Stimulated activated CD4-positive, alpha-beta T cell treated with anti-CD3 and anti-CD28 coated beads, Interleukin-15, amount 100 ng/mL, for 1 hour (primary cell): ENCODE measurements at places on chromosomes 5 and 9.
A peak's percentile ranks its signal among the peaks of the same experiment; 100 is the strongest.

DNA sequence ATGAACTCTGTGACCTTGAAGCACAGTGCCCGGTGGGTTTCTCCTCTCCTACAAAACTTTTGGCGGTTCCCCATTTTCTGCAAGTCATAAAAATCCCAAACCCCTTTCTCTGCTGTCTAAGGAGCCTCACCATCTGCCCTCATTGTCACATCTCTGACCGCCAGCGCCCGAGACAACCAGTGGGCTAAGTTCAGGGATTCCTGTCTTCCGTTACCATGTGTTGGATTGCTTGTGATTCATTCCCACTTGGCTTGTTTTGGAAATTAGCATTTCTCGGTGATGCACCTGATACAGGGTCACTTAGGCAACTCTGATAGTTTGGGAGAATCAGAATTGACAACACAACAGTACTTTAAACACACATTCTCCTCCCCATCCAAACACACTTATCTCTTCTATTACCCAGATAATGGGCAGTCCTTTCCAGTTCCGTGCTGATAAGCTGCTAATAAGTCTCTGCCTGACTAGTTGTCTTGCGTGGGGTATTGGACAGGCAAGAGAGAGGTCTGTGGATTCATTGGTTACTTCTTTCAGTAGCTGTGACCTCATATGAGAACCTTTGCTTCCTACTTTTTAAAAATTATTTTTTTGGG is 70.0 kb upstream of the KLF4 start:
- no peak for DNase-seq

DNA sequence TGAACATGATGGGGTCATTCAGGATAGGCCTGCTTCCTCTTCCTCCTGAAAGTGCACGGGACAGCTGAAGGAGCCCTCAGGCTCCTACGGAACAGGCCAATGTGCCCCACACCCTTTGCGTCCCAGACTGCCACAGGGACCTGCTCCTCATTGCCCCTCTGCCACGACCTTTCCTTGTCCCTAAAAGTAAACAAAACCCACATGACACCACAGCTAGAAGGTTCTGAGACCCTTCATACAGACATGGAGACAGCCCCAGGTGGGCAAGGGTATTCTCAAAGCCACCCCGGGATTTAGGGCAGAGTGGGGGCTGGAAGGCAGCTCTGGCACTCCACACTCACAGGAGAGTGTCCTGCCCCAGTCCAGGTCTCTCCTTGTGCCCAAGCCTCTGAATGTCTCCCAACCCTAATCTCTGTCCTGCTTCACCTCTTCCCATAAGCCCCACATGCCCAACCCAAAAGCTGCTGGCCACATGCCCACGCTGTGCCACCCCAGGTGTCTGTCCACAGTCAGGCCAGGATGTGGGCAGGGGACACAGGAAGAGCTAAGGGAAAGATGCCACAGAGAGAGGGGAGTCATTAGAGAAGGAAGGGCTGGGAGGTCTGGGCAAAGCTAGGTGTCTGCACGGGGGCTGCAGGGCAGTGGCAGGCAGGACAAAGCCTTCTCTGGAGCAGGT is 800 bp downstream of the AMBP start:
- no peak for DNase-seq

GRCh38 chr9:136946228-136947027 is 1.4 kb downstream of the C8G start:
- no peak for DNase-seq

GRCh38 chr5:6520201-6520600 is 71.5 kb downstream of the UBE2QL1 start:
- no peak for DNase-seq

DNA sequence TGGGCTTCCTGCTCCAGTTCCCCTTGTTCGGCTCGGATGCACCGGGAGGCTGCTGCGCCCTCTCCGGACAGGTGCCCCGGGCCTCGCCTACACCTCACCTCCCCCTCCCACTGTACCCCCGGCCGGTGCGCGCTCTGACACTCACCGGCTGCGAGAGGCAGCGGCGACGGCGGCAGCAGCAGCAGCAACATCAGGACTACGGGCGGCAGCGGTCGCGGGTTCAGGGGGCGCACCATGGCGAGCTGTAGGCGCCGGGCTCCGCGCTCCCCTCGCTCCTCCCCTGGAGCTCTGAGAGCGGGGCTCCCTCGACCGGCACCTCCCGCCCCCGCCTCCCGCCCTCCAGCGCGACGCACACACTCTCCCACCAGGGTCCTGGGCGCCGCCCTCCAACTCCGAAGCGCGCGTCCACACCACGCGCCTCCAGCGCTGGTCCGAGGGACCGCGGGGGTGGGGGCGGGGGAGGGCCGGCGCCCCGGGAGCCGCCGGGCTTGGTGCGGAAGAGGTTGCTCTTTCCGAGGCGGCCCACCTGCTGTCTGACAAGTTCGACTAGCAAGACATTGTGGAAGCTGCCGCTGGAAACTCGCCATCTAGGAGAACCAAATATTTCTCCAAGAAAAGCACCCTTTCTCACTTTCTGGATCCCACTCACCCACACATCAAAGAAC is at the start of gene GFRA3:
Gene GFRA3 (minus strand): TSS at position 433 of the 665 bp plus-strand sequence. CDS start 197 bp downstream, at position 236.
- DNase-seq: no peak

DNA sequence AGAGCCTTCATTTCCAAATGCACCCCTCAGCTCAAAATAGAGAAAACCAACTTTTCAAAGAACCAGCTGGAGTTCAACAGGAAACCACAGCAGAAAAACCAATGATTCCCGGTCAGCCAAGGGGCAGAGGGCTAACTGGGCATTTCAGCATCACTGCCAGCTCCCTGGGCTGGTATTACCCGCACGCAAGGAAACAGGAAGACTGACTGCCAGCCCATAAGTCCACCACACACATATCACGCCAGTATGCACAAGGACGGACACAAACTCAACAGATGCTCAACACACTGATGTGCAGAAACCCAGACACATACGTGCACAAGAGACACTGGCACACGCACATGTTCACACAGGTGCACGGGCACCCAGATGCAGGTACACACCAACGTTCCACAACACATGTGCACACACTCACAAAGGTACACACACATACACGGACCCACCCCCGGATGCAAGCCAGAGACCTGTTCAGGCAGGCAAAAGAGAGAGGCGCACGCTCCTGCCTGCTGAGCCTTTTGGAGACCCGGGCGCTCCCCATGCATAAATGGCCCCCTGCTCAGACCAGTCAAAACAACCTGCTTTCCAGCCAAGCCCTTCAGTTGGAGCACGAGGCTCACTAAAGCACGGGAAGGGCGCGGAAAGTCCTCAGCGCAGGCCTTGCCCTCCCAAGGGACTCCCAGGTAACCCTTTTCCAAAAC is 2.1 kb downstream of the ADAMTS2 start:
- no peak for DNase-seq

DNA sequence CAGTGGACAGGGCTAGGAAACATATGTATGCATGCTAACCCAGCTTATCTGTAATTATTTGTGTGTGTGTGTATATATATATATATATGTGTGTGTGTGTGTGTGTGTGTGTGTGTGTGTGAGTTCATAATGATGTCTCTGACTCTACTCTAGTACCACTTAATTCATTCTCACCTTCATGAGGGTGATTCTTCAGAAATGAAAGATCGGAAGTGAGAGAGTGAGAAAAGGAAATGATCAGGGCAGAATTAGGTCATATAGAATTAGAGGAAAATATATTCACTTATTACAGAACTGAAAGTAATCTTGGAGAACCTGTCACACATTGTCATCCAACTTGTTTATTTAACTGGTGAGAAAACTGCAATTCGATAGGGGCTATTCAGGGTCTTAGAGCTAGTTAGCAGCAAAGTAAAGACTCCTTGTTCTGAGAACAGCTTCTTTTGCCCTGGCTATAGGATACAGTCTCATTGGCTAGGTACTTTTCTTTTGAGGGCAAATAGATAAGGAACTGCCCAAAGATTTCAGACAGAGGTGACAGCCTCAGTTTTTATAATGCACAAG is 58.8 kb downstream of the C9orf153 start:
- no peak for DNase-seq

GRCh38 chr5:117131048-117131679 is 556.5 kb upstream of the SEMA6A start:
- DNase-seq: no peak

GRCh38 chr5:130601-131131 is 38.7 kb downstream of the PLEKHG4B start:
- no peak for DNase-seq

DNA sequence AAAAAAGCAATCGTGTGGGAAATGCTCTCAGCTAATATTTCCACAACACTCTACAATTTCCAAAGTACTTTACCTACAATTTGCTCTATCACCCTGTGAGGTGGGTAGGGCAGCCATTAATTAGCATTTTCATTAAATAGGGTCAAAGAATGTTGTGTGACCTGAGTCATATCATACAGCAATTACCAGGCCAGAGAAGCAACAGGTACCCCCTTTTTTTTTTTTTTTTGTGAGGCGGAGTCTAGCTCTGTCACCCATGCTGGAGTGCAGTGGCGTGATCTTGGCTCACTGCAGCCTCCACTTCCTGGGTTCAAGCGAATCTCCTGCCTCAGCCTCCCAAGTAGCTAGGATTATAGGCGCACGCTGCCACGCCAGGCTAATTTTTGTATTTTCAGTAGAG is 108.8 kb upstream of the RETREG1 start:
- no peak for DNase-seq

- no peak for DNase-seq
These were observed 4.6 kb upstream of the CDC37L1 start for GRCh38 chr9:4674783-4675182.

DNA sequence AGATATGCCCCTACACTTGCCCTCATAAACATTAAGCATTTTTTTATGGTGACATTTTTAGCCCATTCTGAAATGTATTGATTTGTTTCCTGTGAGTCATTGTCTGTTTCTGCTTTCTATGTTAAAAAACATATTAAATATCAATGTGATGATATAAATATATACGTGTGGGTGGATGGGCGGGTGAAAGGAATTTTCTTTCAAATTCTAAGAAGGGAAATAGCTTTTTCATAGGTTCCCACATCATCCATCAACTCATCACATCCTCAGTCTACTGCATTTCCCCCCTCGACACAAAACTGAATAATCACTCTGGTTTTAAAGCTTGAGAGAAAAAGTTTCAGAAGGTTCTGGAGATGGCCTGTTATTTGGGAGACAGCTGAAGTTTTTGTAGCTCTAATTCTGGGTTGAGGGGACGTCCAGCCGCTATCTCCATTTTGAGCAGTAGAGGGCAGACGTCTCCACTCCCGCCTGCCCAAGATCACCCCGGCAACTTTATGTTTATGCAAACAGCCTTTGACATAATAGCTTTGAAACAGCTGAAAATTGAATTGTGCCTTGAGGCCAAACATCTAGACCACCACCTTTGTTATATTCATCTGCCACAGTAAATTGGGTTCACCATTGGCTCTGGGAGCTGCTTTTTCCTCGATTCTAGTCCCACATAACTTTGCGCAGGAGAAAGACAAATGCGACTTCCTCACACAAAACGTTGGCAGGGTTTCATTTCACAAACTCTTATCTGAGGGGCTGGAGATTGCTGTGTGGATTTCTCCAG is 216.2 kb upstream of the CLINT1 start:
- peak; percentile 5 for DNase-seq

GRCh38 chr5:113806904-113807303 is 293.4 kb downstream of the YTHDC2 start:
- DNase-seq: no peak

GRCh38 chr9:4237748-4238511 is 61.9 kb downstream of the GLIS3 start:
- no peak for DNase-seq

DNA sequence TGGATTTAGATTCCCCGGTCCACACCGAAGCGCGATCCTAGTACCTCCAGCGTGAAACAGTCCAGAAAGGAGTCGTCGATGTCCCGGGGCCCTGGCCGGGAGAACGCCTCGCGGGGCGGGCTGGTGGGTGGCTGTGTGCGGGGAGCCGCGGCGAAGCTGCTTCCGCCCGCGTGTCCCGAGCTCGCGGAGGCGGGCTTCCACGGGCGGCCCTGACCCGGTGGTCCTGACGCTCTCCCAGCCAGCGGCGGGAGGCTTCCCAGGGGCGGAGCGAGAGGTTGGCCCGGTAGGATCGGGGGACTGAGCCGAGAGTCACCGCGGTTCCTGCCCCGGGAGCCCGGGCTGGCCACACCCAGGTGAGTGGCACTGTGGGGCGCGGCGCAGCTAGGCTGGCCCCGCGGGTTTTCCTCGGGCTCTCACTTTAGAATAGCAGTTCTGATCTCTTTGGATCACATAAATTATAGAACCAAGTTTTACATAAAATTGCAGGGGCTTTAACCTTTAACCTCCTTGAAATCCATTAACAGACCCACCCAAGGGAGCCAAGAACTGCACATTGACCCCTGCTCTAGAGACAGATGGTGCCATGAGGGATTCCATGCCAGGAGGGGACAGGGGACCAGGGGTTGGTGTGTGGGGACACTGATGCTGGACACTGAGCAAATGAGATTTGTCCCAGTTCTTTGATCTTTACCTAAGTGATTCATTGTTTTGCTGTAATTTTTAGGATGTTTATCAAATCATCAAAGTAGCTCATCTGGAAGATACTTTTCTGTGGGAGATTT is 29.2 kb upstream of the IL31RA start:
- no peak for DNase-seq

- DNase-seq: no peak
These were observed 78.9 kb upstream of the PAPPA start for GRCh38 chr9:116074658-116075057.

DNA sequence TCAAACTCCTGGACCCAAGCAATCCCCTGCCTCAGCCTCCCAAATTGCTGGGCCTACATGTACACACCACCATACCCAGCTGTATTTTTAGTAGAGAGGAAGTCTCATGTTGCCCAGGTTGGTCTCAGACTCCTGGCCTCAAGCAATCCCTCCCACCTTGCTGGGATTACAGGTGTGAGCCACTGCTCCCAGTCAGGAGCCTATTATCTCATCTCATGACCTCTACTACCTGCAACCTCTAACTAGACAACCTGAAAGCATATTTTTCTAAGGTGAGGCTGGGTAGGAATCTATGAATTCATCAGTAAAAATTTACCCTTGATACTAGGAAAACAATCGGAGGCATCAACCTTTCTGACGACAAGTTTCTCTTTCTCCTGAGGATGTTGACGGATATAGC is 10.0 kb downstream of the FAM13B start:
- DNase-seq: no peak

DNA sequence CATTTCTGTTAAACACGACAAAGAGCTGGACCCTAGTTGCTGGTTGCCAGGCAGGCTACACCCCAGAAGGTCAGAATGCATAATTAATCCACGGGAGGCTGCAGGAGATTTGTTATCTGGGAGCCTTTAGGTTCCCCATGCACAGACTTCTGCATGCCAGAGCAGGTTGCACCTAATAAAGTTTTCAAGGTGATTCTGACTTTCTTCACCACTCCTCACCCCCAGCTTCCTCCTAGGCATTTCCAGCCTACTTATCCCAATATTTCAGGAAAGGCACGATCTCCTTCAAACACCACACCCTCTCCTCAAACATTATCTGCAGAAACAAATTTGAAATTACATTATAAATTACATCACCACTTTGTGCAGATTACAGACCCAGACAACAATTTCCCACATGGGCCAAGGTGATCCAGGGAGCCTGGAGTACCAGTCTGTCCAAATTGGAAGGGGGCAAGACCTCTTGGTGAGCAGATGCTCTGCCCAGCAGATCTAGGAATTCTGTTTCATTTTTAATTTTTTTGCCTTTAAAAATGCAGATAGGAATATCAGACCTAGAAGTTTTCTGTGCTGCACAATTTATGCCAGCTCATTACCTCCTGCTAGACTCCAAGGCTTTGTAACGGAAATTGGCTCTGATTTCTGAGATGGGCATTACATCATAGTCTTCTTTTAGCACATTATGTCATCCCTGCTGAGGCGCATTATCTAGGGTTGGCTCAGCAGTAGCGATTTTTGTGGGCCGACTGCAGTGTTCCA is 363.4 kb upstream of the SLC30A5 start:
- DNase-seq: no peak
